ENCODE measurements at places on chromosomes 7 and 10. TPM values are rescaled to one million over a fixed set of nuclear protein-coding genes. Genes with fewer than 3 reads are reported as not detected.

Gene GTF2IRD1
- total RNA-seq, result 41.1 TPM

Gene ZNF365
- not detected for total RNA-seq

Gene EBLN1
- total RNA-seq, result not detected

Gene PPP1R17
- total RNA-seq, result not detected

Gene EPHA1
- total RNA-seq, result 22.4 TPM

DNA sequence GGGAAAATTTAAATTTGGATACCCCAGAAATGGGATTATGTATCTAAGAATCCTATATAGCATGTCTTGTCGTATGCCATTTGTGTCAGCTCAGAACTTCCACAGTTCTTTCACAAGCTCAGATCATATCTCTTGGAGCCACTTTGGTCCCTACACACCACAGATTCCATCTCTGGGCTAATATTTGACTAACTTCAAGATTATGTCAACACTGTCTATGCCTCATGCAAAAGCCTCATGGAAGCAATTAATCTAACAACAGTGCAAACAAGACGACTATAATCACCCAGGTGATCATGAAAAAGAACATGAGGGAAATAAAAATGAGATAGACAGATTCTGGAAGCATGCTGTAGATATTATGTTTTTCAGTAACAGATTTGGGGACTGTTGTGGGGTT, 189.1 kb downstream of the LRRTM3 start:
- DNase-seq, result no peak

Gene PLXNA4
- 1.5 TPM for total RNA-seq

GRCh38 chr7:92917230-92917629, 80.9 kb upstream of the CDK6 start:
- no peak for DNase-seq

Gene ADAM12
- total RNA-seq, result 0.92 TPM

- no peak for DNase-seq
Observed at GRCh38 chr10:21257919-21258318, 267.6 kb downstream of the SKIDA1 start.

DNA sequence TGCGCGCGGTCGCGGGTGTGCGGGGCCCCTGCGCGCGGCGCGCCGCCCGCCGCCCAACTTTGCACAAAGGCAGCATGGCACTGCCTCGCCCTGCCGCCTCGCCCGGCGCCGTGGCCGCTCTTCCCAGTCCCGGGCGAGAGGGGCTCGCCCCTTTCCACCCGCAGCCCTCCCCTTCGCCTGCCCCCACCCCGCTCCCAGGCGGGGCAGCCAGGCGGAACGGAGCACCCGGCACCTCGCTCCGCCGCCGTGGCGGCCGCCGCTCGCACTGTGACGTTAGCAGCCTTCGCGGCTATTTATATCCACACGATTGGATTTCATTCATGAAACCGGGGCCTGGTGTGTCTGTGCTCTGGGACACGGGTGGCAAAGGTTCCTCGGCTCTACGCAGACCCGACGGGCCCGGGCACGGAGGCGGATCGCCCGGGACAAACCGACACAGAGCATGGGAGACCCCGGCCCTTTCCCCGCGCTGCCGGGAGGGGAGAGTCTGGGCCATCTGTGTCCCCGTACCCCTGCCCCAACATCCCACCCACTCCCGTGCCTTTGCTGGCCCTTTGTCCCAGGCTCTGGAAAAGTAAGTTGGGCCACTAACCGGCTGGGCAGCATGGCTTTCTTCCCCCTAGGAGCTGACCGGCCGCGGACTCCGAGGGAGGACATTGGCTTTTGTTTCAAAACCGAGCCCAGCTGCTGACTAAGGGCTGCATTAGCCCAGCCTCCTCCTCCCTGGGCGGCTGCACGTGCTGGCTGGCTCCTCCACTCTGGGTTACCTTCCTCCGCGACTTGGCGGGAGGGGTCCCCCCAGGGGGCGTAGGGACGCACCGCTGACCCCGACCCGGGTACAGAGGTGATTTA, at the start of gene RHOBTB1:
Gene RHOBTB1 (minus strand): TSS at position 128 of the 852 bp plus-strand sequence. CDS start 32,643 bp downstream, outside the sequence.
- peak; percentile 79 for DNase-seq

GRCh38 chr7:130942211-130942964, 208.4 kb upstream of the KLF14 start:
- DNase-seq, result peak; percentile 54

DNA sequence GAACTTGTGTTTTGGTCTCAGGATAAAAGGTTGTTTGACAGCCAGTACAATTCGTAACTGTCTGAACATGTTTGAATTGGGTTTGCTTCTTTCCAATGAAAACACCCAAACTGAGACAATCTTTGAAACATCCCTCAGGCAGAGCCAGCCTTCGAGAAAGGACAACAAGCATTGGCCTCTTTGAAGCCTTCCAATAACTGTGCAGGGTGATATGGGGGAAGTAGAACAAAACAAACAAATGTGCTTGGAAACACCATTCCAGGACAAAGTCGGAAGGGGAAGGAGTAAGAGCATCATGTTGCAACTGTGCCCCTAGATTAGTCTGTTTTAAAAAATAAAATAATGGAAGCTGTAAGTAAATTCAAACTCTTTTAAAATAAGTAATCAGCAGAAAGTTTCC, 39.5 kb downstream of the IL2RA start:
- no peak for DNase-seq

- DNase-seq, result no peak
Observed at GRCh38 chr10:118596426-118597124, 1.1 kb upstream of the PRLHR start.

Gene ESYT2
- total RNA-seq, result 102 TPM

- no peak for DNase-seq
Observed at GRCh38 chr7:133539016-133539415, 286.1 kb downstream of the EXOC4 start.

- DNase-seq, result no peak
Observed at GRCh38 chr7:122789156-122789555, 86.4 kb upstream of the RNF148 start.

- DNase-seq, result no peak
Observed at GRCh38 chr7:123772652-123773051, 23.8 kb upstream of the WASL start.

GRCh38 chr7:6158424-6159096, 113.9 kb downstream of the CYTH3 start:
- DNase-seq, result no peak

- DNase-seq, result no peak
Observed at GRCh38 chr7:87116315-87116714, 35.9 kb upstream of the DMTF1 start.

Gene GPR146
- 8.7 TPM for total RNA-seq

GRCh38 chr7:123769371-123769770, 20.6 kb upstream of the WASL start:
- DNase-seq, result peak; percentile 54

- DNase-seq, result no peak
Observed at GRCh38 chr10:52701647-52702046, 70.9 kb downstream of the MBL2 start.

GRCh38 chr10:88309365-88309764, 273.8 kb downstream of the RNLS start:
- DNase-seq, result no peak

GRCh38 chr10:101114646-101115045, 16.5 kb upstream of the TLX1 start:
- no peak for DNase-seq

Gene SUN3
- not detected for total RNA-seq

DNA sequence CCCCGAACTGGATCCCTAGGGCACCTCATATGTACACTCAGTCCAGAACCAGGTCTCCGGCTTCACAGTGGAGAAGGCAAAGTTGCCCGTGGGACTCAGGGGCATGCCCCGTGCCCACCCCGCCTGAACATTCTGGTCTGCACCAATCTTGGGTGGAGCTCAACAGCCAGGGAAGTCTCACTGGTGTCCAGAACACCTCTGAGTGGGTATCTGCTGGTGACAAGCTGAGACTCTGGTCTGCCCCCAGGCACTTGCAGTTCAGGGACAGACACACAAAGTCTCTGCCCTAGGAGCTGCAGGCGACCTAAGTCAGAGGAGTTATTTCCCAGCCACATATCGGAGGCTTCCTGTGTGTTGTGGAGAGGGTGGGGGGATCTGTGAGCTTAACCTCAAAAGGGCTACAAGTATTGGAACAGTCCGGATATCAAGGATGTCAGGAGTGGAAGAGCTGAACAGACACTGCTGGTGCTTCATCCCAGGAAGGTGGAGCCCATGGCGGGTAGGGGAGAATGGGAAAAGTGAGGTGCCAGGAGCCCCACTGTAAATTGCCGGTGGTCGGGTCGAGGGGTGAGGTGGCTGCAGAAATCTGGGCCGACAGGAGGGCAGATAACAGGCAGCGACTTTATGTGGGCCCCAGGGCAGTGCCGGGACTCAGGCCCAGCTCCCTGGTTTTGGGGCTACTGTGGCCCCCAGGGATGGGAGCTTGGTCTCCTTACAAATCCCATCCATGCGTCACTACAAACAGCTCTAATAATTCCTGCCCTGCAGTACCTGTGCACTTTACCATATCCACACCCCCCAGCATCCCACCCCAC, 8.6 kb upstream of the TLX1 start:
- DNase-seq, result no peak

- no peak for DNase-seq
Observed at GRCh38 chr7:69912846-69913245, 314.6 kb downstream of the AUTS2 start.

GRCh38 chr7:55591282-55591931, 19.1 kb upstream of the VOPP1 start:
- no peak for DNase-seq

Gene TMEM225B
- 1.1 TPM for total RNA-seq

Gene MMD2
- not detected for total RNA-seq

Gene SLC26A3
- total RNA-seq, result not detected

Gene FOXI2
- 0.15 TPM for total RNA-seq

- DNase-seq, result no peak
Observed at GRCh38 chr10:34918776-34919315, 103.8 kb upstream of the PARD3 start.

DNA sequence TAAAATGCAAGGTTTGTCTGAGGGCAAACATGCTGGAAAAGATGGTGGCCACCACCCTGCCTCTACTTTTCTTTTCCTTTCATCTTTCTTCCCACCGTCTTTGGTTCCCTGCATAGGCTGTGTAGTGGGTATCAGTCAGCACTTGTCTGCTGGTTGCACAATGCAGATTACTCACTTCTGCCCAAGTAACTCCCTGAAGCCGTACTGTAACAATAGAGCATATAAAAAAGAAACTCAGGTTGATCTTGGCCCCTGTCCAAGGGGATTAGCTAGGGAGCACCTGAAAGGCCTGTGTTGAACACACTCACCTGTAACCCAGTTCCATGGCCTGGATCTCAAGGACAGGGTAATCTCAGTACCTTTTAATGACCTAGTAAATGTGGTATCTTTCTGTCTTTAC, 533.0 kb upstream of the GALNT17 start:
- peak; percentile 20 for DNase-seq

DNA sequence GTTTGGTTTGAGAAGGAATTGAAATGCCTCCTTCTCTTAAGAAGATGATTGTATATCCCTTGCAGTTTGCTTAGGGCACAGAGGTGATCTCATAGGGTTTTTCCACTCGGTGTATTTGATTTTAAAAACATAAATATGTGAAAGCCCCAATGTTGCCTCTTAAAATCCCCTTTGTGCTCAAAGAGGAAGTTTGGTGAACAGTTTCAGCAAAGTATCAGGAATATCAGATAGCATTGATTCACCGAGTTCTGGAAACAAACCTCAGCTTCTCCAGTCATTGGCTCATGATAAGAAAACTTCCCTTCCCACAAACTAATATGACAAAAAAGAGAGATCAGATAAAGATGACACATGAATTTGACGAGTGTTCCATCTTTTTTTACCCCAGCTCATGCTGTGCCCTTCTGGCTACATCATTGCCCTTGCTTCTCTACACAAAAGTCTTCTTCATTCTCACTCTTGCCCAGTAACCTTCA, 20.1 kb upstream of the SMNDC1 start:
- no peak for DNase-seq

DNA sequence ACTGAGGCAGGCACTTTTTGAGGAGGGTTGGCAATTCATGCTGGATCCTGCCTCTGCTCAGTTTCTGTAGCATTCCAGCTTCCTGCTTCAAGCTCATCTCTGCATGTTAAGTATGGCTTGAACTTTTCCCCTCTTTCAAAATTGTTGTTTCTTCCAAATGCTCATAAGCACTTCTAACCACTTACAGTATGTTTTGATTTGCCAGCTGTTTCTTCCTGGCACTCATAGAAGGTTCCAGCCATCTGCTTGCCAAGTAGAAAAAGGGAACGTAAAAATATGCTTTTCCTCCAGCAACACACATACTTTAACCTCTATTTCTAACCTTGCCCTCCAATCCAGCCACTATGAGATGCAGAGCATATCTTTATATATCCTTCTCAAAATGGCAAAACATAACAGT, 692.6 kb upstream of the COBL start:
- no peak for DNase-seq

- DNase-seq, result no peak
Observed at GRCh38 chr10:67609996-67610793, 85.8 kb downstream of the CTNNA3 start.

Gene CADPS2
- total RNA-seq, result 32.1 TPM

- no peak for DNase-seq
Observed at GRCh38 chr10:126478546-126478945, 90.3 kb upstream of the ADAM12 start.

Gene GHRHR
- 0.54 TPM for total RNA-seq

GRCh38 chr10:123864923-123865322, 26.7 kb downstream of the CPXM2 start:
- no peak for DNase-seq

- DNase-seq, result no peak
Observed at GRCh38 chr10:11142777-11143176, 125.1 kb downstream of the CELF2 start.

Gene ARMC3
- total RNA-seq, result 0.46 TPM

Gene ADIRF
- total RNA-seq, result 103 TPM

- no peak for DNase-seq
Observed at GRCh38 chr10:96560966-96561887, 25.6 kb downstream of the TM9SF3 start.

Gene PAPOLB
- total RNA-seq, result 0.34 TPM

DNA sequence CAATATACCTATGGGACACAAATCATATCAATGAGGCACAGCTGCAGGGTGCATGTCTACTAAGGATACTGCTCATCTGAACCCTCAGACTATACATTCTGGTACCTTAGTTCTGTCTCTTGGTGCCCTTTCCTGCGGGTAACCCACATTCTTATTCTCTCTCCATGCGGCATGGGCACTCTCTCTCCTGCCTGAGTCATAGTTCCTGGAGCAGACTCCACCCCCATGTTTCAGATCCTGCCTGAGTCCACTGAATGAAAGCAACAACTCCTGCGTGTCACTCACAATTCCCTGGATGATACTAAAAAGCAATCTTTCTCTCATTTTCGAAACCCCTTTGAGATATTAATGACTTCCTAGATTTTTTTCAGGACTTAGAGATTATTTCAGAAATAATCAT, 653.1 kb upstream of the C7orf33 start:
- DNase-seq, result no peak

Gene MMP21
- total RNA-seq, result not detected

Gene TUBAL3
- 1.1 TPM for total RNA-seq

Gene ATOH7
- not detected for total RNA-seq

- DNase-seq, result no peak
Observed at GRCh38 chr10:91944880-91945630, 21.5 kb downstream of the BTAF1 start.

- peak; percentile 8 for DNase-seq
Observed at GRCh38 chr10:100826661-100826982, 81.2 kb downstream of the PAX2 start.

Gene EVX1
- total RNA-seq, result not detected

Gene HMX3
- not detected for total RNA-seq
